ENCODE measurements at places on chromosomes 16 and 17.
A peak's percentile ranks its signal among the peaks of the same experiment; 100 is the strongest.

DNA sequence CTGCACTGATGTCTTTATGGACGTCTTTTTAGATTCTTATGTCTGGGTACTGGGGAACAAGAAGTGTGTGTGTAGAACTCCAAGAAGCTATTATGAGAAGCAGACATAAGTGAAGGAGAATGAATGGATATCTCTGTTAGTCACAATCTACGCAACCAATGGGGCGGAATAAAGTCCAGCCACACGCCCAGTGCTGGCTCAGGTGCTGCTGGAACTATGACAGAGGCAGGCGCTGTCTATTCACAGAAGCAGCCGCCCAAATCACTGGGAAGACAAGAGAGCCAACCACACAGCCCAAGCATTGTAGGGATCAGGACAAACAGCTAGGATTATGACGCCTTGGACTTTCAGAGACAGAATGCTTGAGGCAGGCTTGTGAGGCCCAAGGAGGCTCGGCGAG, 43.9 kb upstream of the ICAM2 start:
- DNase-seq = no peak

- DNase-seq = no peak
Observed at GRCh38 chr17:49339354-49339753, 22.7 kb downstream of the ZNF652 start.

DNA sequence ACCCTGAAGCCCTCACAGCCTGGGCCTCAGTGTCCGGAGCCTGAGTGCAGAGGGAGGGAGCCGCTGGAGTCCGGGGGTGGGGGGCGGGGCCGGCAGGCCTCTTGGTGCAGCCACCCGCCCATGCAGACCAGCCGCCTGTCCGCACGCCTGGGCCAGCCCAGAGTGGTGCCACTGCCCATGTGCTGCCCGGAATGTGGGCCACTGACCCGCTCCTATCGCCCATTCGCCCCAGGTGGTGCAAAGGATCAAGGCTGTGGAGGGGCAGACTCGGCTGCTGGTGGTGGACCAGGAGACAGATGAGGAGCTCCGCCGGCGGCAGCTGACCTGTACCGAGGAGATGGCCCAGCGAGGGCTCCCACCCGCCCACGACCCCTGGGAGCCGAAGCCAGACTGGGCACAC, 2.6 kb downstream of the NHERF2 start:
- no peak for DNase-seq

- DNase-seq = no peak
Observed at GRCh38 chr17:81885869-81886548, 5.4 kb downstream of the ALYREF start.

DNA sequence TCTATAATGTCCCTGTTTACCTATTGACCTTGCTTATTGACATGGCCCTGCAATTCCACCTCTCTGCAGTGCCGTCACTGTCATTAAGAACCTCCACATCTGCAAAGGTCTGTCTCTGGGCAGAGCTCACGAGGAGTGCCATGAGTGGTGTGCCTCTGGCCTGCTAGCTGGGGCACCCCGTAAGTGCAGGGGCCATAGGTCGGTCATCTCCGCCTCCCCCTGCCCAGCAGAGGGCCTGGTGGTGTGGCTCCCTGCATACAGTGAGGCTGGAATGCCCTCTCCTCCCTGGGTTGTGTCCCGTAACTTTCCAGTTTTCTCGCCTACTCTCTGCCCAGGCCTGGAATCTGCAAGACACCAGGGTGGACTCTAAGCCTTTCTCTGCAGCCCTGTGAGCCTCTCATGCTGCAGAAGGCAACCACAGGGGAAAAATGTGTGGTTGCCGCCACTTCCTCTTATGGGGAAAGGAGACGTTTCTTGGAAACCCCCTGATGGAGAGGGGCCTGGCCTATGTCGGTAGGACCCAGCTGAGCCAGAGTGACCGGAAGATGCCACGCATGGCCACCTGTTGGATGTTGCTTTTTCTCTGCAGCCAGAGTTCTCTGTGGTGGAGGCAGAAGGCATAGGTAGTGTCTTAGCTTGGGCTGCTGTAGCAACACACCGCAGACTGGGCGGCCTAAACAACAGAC, 2.7 kb upstream of the SNX20 start:
- DNase-seq = peak; percentile 42

- no peak for DNase-seq
Observed at GRCh38 chr16:1890024-1890707, 18.2 kb upstream of the MEIOB start.

DNA sequence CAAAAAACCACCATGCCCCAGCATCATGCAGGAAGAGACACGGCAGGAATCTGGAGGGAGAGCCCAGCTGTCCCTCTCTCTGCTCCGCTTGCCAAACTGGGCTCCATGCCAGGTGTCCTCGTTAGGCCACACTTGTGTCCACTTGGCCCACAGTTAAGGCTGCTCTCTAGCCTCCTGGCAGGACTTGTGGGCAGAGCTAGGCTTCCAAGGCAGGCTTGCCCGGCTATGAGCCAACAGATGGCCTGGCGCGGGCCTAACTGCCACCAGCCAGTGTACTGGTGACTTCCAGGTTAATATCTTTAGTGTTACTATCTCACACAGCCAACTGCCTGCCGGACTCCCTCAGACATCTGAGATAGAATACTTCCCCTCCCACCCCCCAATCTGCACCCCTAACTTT, 10.6 kb downstream of the ATP6V0D1 start:
- DNase-seq = peak; percentile 96

DNA sequence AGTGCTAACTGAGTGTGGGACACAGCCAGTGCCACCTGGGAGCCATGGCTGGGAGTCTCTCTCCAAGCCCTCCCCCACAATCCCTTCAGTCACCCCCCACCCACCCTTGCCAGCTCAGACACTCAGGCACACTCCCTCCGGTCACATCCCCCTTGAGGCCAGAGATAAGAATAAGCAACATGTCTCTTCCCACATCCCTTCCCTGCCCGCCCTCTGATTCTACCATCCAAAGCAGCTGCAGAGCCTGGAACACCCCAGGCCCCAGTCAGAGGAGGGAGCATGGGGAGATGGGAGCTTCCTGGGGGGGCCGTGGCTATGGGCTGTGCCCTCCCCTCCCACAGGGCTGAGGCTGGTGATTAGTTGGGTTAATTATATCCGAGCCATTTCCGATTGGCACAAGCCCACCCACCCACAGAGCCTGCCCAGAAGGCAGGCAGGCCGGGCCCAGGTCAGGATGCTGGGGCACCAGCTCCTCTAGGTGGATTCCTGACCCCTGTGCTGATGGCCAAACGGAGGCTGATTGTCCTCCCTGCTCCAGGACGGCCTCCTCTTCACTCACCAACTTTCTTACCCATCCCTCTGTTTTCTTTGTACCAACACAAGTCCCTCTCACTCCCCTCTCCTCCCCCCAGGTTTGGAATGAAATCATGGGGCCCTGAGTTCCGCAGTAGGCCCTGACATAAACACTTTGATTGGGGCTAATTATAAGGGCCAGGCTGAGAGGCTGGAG, 28.6 kb upstream of the MEIOC start:
- no peak for DNase-seq

GRCh38 chr16:19913340-19913645, 28.6 kb upstream of the GPRC5B start:
- DNase-seq = no peak

GRCh38 chr16:5065326-5065725, 430 bp downstream of the C16orf89 start:
- no peak for DNase-seq

DNA sequence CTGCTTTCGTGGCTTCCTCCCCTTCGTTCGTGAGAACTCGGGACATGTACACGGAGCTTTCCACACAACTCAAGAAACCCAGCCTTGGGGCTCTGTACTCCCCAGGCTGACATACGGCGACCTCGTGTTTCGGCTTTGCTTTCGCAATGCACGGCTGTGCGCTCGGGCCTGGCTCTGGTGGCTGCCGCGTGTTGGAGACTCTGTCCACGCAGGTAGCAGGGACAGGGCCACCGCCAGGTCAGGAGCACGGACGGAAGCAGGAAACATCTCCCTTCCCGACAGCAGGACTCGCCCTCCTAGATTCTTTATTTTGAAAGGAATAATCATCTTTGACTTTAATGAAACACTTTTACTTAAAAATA, 17.3 kb downstream of the UTS2R start:
- DNase-seq = no peak

All from globus pallidus (tissue), 1 donor.